ENCODE measurements at places on chromosomes 2 and 18.

GRCh38 chr18:10130606-10131005, 216.8 kb downstream of the VAPA start:
- DNase-seq: no peak

GRCh38 chr2:9462886-9463697, 11.3 kb upstream of the IAH1 start:
- DNase-seq: no peak

DNA sequence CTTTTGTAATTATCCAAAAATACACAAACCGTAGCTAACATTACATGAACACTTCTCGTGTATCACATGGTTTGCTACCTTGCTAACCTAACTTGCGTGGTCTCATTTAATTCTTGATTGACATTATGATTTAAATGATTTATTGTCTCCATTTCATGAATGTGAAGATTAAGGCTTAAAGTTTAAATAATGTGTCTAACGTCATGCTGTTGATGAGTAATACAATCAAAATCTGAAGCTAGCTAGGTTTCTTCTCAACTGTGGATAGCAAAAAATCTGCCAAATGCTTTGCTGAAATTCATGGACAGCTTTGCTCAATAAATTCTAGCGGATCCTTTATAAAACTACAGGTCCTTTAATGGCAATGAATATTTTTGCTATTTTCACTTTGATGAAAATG, 274.1 kb upstream of the MC4R start:
- DNase-seq: no peak

DNA sequence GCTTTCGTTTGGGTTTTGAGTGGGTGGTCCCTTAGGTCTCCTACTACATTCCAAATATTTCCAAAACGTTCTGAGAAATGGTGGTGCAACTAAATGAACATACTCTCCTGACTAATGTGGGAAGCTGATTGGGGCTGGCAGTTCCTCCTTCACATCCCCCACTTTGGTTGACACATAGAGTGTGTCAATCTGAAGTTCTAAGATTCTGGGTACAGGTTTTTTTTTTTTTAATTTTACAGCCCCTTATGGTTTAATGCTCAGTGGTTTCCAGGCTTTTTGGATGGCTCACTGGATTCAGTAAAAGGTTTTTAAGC, 58.4 kb upstream of the ITGB6 start:
- no peak for DNase-seq

GRCh38 chr18:78242254-78242643, 737.4 kb upstream of the SALL3 start:
- DNase-seq: no peak

GRCh38 chr2:145154731-145155130, 634.8 kb upstream of the ZEB2 start:
- DNase-seq: no peak

DNA sequence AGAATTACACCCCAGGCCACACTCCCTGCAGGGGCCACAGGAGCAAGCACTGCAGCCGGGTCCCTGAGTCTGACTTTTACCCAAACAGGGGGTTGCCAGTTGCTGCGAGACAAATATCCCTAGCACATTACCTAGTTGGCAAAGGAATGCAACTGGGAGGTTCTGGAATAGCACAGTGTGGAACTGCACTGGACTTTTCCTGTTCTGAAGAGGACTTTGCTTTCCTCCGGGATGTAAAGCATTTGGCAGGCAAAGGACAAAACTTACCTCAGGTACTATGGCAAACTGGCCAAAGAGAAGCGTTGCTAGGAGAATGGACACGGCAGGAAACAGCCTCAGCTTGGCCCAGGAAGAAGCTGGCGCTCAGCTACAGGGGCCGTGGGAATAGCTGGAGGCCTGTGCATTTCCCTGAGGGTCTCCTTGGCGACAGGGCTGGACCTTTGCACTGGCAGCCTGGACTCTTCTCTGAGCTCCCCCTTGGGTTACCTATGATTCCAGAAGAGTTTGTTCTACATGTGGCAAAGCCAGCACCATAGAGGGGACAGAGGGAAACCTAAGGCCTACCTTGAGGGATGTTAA, 45.0 kb downstream of the BCL11A start:
- DNase-seq: no peak

DNA sequence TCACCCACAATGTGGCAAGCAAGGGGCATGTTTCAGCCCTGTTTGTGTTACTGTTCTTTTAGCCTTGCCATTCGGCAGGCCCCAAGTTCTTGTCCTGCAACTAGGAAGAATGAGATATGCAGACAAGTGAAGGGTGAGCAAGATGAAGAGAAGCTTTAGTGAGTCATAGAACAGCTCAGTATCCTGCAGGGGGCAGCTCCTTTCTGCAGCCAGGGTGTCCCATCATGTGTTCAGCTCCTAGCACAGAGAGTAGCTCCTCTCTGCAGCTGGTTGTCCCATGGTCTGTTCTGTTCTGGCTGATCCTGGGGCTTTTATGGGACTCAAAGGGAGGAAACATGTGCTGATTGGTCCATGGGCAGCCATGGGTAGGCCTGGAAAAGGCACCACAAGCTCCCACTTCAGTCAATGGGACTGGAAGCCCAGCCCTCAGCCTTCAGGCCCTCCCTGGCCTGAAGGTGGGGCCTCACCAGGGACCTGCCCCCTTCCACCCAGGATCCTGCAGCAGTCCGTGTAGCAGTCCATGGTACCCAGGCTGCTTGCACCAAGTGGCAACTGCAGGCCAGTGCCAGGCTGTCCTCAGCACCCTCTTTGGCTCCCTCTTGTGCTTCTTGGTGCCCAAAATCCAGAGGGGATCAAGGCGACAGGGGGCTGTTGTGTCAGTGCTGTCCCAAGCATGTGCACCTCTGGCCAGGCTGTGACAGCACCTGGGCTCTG, 326.4 kb downstream of the NR4A2 start:
- DNase-seq: no peak

- no peak for DNase-seq
Measured at GRCh38 chr2:129654331-129654730, 325.1 kb upstream of the RAB6C start.

GRCh38 chr2:15776629-15776919, 163.8 kb upstream of the MYCN start:
- DNase-seq: no peak

DNA sequence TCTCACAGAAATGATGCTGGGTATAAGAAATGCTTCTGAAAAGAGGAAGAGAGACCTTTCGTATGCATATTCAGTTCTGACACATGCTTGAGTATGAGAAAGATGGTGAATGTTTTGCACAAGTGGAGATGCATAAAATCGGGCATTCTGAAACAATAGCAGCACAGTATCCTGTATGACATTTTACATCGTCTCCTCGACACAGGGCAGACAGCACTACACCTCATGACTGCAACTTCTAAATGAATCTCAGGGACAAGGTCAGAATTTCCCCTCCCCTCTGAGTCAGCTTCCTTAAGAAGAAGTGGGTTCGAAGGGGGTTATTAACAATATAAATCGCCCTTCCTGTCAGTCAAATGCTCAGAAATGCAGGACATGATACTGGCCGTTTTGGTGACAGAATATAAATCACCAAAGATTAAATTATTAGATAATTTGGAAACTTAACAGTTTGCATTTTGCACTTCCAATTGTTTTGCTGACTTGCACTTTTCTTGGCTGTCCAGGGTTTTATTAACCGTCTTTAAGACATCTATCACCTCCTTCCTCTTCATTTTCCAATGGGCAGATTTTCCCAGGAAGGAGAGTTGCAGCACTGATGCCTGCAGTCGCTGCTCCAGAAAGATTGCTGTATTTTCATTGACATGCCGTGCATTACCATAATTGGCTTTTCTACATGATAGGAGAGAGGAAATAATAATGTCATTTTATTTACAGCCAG, 57.2 kb downstream of the TSHZ1 start:
- no peak for DNase-seq

- no peak for DNase-seq
Measured at GRCh38 chr2:109170645-109171044, 41.6 kb downstream of the SH3RF3 start.

DNA sequence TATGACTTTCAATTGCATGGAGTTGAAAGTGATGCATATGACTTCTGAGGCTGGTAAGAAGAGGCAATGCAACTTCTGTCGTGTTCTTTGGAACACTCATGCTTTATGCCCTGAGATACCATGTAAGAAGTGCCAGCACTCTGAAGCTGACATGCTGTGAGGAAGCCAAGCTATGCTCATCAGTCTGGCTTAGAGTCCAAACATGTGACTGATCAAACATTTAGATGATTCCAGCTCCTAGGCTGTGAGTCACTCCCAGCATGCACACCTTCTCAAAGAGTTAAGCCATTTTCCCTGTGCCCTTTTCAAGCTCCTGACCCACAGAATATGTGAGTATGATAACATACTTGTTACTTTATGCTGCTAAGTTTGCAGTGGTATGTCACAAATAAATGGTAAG, 15.8 kb upstream of the VRK2 start:
- no peak for DNase-seq

DNA sequence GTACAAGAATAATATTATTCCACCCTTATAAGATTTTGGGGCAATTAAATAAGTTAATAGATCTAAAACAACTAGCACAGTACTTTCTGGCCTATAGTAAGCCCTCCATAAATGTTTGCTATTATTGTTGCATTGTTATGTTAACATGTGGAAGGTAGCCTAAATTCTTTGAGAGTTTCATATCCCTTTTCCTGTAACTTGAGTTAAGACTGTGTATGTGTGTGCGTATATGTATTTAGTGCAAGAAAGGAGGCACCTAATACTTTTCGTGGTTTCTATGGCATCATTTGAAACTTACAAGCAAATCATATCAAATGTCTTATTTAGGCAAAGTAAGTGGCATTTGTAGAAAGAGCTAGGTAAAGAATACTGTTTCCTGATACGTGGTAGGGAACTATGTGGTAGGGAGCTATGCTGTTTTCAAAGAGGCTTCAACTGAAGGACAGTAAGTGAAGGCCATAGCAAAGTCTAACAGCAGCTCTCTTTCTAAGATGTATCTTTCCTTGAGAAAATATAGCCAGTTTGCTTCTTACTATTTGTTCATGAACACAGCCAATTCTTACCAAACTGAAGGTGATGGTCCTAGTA, 36.8 kb upstream of the C2orf74 start:
- DNase-seq: no peak

DNA sequence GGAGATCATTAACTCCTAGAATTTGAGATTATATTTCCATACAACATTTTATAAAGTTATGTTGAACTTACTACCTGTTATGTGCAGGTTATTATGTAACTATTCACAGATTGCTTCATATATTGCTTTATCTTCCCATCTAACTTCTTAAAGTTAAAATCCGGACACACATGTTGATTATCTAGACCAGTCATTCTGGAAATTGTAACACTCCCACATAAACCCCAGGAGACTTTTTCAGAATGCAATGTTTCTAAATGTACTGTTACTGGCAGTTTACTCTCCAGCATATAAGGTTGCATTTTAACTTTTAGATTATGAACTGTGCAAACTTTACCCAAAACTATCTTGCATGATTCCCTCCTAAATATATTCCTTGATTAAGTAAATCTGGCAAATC, 70.5 kb upstream of the FAM117B start:
- DNase-seq: no peak

GRCh38 chr18:45330170-45330594, 285.1 kb upstream of the SLC14A2 start:
- DNase-seq: no peak

- no peak for DNase-seq
Measured at GRCh38 chr2:106563195-106563594, 76.0 kb downstream of the CD8B2 start.

GRCh38 chr2:64658269-64658668, 4.6 kb upstream of the SERTAD2 start:
- no peak for DNase-seq

- DNase-seq: no peak
Measured at GRCh38 chr2:230735884-230736283, 23.2 kb downstream of the CAB39 start.

All from CD4-positive, alpha-beta T cell treated with Interleukin-17A for 1 hour (primary cell).